ENCODE measurements at places on chromosomes 4 and X.

- no peak for DNase-seq
Measured at GRCh38 chrX:23633834-23634580, 33.3 kb upstream of the PRDX4 start.

DNA sequence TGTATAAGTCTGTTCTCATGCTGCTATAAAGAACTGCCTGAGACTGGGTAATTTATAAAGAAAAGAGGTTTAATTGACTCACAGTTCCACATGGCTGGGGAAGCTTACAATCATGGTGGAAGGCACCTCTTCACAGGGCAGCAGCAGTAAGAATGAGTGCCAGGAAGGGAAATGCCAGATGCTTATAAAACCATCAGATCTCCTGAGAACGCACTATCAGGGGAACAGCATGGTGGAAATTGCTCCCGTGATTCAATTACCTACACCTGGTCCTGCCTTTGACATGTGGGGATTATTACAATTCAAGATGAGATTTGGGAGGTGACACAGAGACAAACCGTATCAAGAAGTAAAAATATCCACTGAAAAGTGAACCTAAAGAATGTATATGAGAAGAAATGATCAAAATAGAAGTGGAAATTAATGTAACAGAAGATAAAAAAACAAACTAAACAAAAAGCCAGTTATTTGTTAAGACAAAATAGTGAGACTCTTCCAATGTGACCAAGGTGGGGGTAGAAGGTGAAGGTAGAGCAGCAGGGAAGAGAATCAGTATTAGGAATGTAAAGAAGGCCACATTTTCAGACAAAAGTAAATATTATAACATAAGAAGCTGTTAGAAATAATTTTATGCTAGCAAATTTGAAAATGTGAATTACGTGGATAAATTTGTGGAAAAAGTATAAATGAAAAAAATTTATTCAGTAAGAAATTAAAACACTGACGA is 372.9 kb downstream of the NKX6-1 start:
- no peak for DNase-seq

- no peak for DNase-seq
Measured at GRCh38 chr4:87089368-87089767, 131.1 kb downstream of the KLHL8 start.

- no peak for DNase-seq
Measured at GRCh38 chr4:112063260-112063659, 82.0 kb upstream of the FAM241A start.

DNA sequence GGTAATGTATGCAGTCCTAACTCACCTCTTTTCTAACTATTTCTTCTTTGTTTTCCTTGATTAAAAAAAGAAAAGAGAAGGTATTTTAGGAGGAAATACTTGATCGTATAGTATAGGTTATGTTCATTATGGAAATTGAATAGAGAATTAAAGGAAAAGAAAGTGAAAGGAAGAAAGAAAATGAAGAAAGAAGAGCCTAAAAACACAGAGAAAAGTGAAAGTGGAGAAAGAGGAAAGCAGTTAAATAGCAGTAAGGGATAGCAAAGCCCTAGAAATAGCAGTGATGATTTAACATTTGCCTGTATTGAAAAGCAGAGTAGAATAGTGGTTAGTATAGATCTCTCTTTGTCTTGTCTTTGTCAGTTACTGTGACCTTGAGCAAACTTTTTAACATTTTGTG is 37.0 kb downstream of the MRPL1 start:
- DNase-seq, result no peak

- DNase-seq, result no peak
Measured at GRCh38 chr4:38490753-38491446, 173.1 kb upstream of the KLF3 start.

All from T-helper 2 cell (primary cell).